ENCODE measurements at places on chromosomes 13 and 19. TPM values are rescaled to one million over a fixed set of nuclear protein-coding genes. Genes with fewer than 3 reads are reported as not detected.
A peak's percentile ranks its signal among the peaks of the same experiment; 100 is the strongest.

- DNase-seq: no peak
Observed at GRCh38 chr13:52161181-52161646, 1.8 kb upstream of the NEK3 start.

DNA sequence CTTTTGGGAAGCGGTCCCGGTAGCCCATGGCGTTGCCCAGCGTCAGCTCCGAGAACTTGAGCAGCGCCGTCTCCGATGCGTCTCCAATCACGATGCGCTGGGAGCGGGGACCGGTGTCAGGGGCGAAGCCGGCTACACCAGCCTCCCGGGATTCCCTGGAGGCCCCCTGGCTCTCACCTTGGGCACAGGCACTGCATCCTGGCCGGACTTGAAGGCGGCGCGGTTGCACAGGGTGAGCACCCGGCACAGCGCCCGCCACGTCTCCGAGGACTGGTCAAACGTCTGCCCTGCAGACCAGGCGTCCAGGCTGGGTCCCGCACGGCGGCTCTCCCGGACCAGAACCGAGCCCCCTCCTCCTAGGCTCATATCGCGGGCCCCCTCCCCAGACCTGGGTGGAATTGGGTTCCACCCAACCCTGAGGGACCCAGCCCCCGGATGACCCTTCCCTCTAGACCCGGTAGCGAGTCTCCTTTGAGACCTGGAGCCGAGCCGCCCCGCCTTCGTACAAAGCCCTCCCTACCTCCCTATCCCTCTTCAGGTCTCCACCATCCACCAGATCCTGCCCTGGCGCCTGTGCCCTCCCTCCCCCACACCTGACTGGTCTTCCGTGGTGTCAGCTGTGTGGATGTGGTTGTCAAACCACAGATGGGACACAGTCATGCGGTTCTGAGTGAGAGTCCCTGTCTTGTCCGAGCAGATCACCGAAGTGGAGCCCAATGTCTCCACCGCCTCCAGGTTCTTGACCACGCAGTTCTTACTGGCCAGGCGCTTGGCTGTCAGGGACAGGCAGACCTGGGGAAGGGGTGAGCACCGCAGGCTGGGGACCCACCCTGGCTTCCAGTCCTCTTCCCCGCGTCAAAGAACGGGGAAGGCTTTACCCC, 4.8 kb downstream of the ATP4A start:
- no peak for DNase-seq

DNA sequence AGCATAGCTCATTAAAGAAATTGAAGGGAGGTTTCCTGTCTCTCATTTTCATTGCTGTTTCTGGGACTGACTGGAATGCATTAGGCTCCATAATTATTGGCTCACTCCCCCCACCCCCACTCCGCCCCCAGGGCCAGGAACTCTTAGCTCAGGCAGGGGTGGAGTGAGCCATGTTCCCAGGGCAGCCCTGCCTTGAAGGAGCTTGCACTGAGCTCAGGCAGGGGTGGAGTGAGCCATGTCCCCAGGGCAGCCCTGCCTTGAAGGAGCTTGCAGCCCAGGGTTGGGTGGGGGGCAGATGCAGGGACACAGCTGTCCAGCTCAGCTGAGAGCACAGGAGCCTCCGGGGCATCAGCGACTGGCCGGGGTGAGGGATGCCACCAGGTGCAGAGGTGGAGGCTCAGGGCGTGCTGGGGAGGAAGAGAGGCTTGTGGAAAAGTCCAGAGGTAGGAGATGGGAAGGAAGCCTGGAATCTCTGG, 39.1 kb upstream of the TFDP1 start:
- no peak for DNase-seq

- peak; percentile 88 for DNase-seq
Observed at GRCh38 chr19:34501339-34502320, 20.1 kb downstream of the WTIP start.

DNA sequence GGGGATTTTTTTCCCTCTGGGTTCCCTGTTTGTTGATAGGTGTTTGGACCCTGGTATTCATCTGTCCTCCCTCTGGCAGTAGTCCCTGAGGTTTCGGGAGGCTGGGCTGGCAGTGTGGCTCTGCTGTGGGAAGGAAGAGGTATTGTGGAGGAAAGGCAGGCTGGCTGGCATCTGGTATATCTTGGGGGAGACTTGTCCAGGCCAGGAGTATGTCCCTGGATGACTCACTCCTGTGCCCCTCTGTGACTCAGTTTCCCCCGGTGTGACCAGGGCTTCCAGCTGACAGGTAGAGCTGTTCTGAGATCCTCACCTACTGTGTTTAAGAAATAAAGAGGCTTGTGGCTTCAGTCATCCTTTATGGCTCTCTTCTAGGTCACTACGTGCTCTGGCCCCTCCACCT, 14.2 kb upstream of the ZNF492 start:
- no peak for DNase-seq

DNA sequence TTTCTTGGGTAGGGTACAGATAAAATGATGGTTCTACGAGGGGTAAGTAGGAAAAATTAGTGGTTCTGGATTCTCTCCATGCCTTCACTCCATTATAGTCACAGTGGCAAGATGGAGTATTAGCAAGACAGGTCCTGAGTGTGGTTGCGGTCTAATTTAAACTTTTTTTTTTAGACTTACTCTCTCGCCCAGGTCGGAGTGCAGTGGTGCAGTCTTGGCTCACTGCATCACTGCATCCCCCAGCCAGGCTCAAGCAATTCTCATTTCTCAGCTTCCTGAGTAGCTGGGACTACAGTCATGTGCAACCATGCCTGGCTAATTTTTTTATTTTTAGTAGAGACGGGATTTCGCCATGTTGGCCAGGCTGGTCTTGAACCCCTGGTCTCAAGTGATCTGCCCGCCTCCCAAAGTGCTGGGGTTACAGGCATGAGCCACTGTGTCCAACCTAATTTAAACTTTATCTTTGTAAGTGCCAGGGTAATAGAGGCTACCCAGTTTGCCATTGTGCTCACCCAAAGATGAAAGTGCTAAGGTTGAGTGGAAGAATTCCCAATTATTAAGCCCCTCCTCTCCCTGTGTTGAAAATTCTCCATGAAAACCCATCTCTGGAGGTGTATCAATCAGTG, 135.6 kb downstream of the TM9SF2 start:
- DNase-seq: no peak

- DNase-seq: peak; percentile 36
Observed at GRCh38 chr19:54114340-54115108, 933 bp downstream of the TFPT start.

GRCh38 chr19:30908262-30908771, 440.9 kb downstream of the TSHZ3 start:
- DNase-seq: no peak

DNA sequence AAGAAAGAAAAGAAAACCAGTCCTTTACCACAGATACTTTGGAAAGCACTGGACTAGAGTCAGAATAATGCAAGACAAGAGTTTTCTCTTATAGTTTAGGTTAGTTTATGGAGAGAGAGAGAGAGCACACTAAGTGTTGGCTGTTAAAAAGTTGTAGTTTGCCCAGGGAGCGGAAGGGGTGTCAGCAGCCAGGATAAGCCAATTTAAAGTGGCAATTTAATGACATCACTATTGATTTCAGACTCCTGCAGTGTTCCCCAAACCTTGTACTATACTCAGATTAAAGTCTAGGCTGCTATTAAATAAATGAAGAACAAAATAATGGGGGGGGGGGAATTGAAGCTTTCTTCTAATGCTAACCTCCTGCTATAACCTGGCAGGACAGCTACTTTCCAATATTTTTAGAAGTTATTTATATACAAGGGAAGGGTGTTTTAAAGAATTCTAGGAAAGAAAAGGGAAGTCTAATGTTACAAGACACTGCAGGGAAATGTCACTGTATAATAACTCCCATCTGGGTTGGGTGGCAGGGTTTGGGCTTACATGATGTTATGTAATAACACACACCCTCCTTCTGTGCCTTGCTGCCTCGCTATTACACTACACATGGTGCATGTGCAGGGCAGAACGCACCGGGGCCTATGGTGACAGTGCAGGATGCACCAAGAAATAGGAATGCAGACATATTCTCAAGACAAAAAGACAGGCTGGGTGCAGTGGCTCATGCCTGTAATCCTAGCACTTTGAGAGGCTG, 19.9 kb downstream of the TPT1 start:
- no peak for DNase-seq

GPALPP1 gene
- total RNA-seq: 56.8 TPM

CBY2 gene
- not detected for total RNA-seq

ZNF541 gene
- 0.69 TPM for total RNA-seq

VSIG10L gene
- 0.95 TPM for total RNA-seq

FFAR2 gene
- total RNA-seq: not detected

ZNF701 gene
- 3.1 TPM for total RNA-seq

CRX gene
- not detected for total RNA-seq

NLRP4 gene
- total RNA-seq: not detected

CDX2 gene
- 0.07 TPM for total RNA-seq

ACTMAP gene
- total RNA-seq: 0.95 TPM

All from MG63 (cell line).